ENCODE measurements at places on chromosomes 2 and 18.

DNA sequence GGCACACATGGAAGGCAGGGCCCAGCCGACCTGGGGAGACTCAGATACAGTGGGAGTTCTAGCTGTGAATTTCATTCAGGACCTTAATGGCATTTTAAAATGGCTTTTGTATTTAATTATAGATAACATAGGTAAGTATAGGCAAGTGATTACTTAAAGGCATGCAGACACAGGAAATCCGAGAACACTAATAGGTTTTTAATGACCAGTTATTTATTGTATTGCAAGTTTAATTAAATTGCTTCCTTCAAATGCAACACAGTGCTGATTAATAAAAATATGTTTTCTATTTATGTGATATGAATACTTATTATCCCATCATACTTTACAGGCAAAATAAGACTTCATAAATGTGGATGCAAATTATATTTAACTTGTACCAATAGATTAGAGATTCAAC is 19.7 kb upstream of the SH3RF3 start:
- DNase-seq, result no peak

DNA sequence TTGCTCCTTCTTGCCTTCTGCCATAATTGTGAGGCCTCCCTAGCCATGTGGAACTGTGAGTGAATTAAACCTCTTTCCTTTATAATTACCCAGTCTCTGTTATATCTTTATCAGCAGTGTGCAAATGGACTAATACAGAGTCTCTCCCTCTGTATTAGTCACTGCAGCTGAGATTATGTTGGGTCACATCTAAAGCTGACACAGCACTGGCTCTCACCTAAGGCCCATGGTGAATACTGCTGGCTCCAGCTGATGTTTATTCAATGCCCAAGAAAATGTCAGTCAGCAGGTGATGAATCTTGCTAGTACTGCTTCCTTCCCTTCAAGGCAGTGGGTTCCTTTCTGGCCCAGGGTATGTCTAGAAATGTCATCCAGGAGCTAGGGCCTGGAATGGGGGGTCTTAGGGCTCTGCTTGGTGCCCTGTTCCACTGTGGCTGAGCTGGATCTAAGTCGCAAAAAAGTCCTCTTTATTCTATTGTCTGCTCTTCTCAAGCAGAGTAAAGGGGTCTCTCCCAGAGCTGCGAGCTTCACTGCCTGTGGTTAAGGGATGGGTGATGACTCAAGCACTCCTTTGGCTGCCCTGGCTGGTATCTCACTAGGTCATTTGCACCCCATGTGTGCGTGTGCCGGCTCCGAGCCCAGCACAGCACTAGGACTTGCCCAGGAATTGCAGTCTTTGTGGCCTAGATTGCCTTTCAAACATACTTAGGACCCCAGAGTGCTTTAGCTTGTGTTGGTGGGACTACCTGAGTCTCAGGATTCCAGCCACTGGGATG is 29.9 kb downstream of the PPP1R1C start:
- DNase-seq, result no peak

DNA sequence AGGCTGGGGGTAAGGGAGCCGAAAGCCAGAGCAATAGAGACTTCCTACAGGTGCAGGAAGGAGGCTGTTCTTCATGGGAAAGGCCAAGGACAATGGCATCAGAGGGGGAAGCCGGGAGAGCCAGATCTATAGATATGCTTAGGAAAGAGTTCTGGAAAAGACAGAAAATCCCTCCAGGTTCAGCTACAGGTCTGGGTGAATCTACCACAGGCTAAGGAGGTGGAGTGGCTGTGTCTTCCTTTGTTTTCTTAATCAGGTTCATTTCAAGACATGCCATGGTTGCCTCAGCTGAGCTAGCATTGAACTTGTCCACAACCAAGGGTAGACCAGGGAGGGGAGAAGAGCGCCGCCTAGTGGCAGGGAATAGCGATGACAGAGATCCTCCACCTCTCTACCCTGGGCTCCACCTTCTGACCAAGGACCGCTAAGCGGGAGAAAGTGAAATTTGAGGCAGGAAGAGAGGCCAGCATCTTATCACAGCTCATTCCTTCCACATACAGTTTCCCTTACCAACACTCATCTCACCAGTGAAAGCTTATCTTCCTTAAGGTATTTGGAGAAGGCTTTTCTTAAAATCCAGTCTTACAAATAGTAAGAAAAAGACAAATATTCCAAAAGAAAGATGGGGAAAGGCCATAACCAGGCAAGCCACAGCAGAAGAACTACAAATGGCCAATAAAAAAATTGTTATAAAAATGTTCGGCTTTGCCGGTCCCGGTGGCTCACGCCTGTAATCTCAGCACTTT is 74.2 kb downstream of the VIT start:
- DNase-seq, result peak; percentile 3

GRCh38 chr2:70083344-70084156 is 3.7 kb upstream of the PCBP1 start:
- peak; percentile 49 for DNase-seq

DNA sequence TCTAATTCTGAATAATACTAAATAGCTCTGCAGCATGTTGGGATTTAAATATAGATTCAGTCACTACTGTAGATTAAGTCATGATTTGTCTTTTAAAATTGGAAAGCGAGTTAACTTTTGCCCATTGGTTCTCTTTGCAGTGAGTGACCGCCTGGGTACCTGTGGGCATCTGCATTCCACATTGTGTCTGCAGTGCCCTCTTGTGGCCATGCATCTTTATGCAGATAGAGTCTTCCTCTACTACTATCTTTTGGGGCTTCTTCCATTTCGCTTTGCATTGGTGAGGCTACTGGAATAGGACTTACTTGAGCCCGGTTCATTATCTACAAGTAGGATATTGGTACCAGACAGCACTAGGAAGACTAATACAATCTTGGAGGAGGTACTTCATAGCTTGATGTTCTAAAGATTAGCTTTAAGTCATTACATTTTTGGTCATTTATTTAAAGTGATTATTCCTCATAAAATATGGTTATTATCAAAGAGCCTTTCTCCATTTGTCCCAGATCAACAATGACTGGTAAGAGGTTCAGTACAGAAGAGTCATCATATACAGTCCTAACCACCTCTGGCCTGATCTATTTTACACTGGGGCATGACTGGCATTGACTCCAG is 203.0 kb downstream of the SOCS6 start:
- peak; percentile 28 for DNase-seq

GRCh38 chr2:186968277-186968676 is 119.3 kb upstream of the ZSWIM2 start:
- DNase-seq, result no peak

- no peak for DNase-seq
Observed at GRCh38 chr2:25169073-25169470, 692 bp upstream of the POMC start.

DNA sequence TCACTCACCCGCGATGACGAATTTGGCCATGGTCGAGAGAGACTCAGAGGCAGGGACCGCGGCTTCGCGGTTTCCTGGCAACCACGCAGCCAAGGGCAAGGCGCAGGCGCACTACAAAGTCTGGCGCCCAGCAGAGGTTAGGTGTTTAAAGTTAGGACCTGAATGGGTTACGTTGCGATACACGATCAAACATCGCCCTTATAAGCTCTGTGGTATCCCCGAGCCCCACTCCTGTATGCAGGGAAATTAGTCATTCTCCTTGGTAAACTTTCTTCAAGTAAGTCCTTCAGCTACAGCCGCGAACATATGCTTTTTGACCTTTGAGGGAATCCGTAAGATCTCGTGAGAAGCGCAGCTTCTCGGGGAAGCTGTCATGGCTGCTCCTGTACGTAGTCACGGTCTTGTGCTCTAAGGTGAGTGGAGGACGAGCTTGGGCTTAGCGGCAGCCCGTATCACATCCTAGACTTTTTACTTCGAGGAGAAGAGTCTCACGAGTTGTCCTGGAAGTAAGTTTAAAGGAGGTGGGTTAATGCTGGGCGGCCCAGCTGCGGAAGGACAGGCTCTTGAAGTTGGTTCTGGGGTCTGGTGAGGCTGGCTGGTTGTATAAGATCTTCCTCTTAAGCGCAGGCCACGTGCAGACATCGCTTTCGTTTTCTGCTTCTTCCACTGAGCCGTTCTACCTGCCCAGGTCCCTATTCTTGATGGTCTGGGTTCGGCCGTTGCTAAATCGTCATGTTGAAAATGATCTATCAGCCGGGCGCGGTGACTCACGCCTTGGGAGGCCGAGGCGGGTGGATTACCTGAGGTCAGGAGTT is at the start of the genes FASTKD2 and MDH1B:
Gene FASTKD2, plus strand, starts transcription at position 365 of the 815 bp plus-strand sequence. CDS start 1,088 bp downstream, outside the sequence.
Gene MDH1B, minus strand, starts transcription at position 87 of the 815 bp plus-strand sequence. Its CDS starts 57 bp downstream, at position 30.
- DNase-seq, result peak; percentile 77

GRCh38 chr2:195613922-195614321 is 43.1 kb upstream of the SLC39A10 start:
- DNase-seq, result no peak

DNA sequence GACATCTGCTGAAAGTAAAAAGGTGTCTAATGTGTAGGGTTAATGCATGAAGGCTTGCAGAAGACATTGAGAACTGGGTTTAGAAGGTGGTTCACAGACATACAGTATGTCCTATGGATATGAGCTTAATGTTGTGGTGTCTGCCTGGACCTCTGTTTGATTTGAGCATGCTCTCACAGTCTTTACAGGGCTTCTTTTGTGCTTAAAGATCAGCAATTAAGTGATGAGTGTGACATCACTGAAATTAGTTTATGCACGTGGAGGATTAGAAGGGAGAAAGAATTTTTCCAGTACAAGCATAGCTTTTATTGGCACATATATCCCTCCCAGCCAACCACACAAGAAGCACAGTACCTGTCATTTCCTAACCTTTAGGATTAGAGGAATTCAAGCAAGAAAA is 367.5 kb upstream of the RAB12 start:
- DNase-seq, result no peak

DNA sequence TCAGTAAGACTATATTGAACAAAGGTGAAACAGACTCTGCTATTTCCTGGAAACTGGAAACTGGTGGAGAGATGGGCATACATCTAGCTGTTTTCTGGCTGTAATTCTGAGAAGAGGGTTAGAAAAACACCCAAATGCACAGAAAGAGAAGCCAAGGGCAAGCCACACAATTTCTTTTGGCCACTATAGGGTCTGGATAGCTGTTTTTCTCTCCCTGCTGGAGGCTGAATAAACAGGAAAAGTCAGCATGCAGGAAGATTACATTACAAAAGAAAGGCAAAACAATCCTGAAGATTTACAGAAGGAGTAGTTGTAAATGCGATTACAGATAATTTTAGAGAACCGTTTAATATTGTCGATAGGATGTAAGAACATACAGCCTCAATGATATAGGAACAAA is 186.2 kb upstream of the REG3G start:
- DNase-seq, result no peak

DNA sequence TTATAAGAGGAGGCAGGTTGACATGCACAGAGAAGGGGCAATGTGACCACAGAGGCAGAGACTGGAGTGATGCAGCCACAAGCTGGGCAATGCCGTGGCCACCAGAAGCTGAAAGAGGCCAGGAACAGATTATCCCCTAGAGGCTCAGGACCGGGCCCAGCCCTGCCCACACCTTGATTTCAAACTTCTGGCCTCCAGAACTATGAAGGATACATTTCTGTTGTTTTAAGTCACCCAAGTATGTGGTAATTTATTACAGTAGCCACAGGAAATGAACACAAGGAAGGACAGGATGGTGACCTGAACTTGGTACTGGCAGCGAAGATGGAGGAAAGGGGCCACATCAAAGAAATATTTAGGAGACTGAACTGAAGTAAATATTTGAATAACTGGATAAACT is 66.8 kb upstream of the RIOK3 start:
- no peak for DNase-seq

GRCh38 chr18:44609181-44609941 is 71.3 kb upstream of the SETBP1 start:
- no peak for DNase-seq

DNA sequence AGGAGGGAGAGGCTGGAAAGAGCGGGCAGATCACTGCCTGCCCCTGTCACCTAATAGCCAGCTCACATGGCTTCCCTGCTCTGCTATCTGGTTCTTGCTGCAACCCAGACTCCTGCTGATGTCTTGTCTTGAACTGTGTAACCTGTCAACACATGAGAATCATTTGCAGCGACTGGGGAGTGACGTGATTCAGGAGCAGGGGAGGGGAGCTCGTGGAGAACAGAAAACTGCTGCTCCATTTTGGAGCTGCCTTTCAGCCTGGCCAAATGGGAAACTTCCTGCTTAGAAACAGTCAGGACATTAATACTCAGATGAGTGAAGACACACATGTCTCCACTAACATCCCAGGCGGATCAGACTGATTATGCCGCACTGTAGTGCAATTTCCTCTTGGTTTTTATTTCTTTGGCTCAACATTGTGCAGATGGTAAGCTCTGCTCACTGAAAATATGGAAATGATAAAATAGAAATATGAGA is 38.1 kb downstream of the RPL37A start:
- DNase-seq, result no peak

- peak; percentile 86 for DNase-seq
Observed at GRCh38 chr2:221572219-221572820, at the start of gene EPHA4. Gene EPHA4 (minus strand): TSS chr2:221572304. CDS start chr2:221572248, 56 bp downstream.

GRCh38 chr2:5759949-5760348 is 67.8 kb downstream of the SOX11 start:
- DNase-seq, result no peak

DNA sequence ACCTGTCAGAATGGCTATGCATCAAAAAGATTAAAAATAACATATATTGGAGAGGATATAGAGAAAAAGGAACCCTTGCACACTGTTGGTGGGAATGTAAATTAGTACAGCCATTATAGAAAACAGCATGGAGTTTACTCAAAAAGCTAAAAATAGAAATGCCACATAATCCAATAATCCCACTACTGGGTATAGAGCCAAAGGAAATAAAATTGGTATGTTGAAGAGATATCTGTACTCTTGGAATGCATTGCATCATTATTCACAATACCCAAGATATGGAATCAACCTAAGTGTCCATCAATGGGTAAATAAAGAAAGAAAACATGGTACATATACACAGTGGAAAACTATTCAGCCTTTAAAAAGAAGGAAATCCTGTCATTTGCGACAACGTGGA is 77.2 kb downstream of the C1D start:
- no peak for DNase-seq

GRCh38 chr2:6181525-6181924 is 489.3 kb downstream of the SOX11 start:
- DNase-seq, result no peak

- DNase-seq, result no peak
Observed at GRCh38 chr18:10190564-10190963, 263.9 kb upstream of the APCDD1 start.

- DNase-seq, result no peak
Observed at GRCh38 chr2:45978302-45978859, 318.8 kb upstream of the EPAS1 start.

GRCh38 chr2:1603521-1603920 is 140.8 kb downstream of the PXDN start:
- no peak for DNase-seq

- no peak for DNase-seq
Observed at GRCh38 chr2:36482576-36483214, 115.3 kb downstream of the FEZ2 start.

- no peak for DNase-seq
Observed at GRCh38 chr2:95225658-95226057, 18.3 kb downstream of the ZNF892 start.

- DNase-seq, result no peak
Observed at GRCh38 chr2:39922679-39923405, 143.8 kb upstream of the THUMPD2 start.
